ENCODE measurements at places on chromosomes 6 and 20.

DNA sequence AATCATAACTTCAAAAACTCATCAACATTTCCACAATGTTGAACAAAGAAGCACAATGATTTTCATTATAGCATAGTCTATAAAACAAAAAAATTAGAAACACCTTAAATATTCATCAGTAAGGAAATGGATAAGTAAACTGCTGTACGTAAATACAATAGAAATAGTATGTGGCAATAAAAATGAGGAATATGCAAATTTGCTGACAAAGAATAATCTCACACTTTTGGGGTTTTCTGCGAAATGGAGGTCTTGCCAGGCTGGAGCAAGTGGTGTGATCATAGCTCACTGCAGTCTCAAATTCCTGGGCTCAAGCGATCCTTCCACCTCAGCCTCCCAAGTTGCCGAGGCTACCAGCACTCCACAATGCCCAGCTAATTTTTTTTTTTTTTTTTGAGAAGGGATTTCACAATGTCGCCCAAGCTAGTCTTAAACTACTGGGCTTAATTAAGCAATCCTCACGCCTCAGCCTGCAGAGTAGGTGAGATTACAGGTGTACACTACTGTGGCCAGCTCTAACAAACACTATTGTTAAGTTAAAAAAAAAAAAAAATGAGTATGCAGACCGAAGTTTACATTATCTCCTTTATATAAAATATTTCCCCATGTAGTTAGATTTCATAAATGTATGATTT is 58.8 kb upstream of the SMIM28 start:
- DNase-seq = no peak

- no peak for DNase-seq
Observed at GRCh38 chr20:46798430-46798829, 89.0 kb downstream of the SLC2A10 start.

DNA sequence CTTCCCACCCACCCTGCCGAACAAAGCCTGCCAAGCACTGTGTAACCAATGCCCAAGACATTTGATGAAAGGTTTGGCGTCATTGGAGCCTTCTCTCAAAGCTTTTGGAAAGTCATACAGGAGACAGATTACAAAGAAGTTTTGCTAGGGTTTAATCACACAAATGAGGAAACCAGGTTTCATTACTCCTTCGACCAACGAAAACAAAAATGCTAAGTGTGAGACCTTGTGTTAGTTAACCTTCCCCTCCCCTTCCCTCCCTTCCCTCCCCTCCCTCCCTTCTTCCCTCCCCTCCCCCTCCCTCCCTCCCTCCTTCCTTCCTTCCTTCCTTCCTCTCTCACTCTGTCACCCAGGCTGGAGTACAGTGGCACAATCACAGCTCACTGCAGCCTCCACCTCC is 96.1 kb upstream of the CD83 start:
- no peak for DNase-seq

DNA sequence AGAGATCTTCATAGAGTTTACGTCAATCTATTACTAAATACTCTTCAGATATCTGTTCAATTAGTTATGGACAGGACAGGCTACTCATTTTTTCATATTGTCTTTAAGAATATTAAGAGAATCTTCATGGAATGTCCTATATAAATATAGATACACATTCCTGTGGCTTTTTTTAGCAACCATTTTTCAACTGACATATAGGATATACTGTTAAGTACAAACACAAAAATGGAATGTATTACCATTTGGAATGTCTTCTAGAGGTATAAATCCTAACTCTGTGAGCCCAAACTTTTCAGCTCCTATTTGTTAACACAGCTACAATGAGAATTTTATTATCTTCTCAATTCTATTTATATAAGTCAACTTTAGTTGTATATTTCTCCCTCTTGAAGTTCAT is 239.6 kb upstream of the DEFB112 start:
- no peak for DNase-seq

DNA sequence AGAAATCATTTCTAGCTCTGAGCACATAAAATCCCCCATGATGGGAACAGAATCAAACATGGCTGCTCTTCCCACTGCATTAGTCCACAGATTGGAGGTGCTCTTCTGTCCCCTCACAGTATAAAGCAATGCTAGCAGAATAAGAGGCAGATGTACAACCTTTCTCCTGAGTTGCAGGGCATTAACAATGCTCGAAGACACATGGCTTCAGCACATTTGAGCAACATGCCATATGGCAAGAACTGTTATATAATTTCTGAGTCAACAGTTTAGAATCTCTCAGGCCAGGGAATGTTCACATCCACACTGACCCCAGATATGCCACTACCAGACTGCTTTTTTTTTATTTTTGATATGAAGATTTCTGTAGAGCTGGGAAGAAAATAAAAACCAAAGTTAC is 119.6 kb downstream of the KIF13A start:
- no peak for DNase-seq

DNA sequence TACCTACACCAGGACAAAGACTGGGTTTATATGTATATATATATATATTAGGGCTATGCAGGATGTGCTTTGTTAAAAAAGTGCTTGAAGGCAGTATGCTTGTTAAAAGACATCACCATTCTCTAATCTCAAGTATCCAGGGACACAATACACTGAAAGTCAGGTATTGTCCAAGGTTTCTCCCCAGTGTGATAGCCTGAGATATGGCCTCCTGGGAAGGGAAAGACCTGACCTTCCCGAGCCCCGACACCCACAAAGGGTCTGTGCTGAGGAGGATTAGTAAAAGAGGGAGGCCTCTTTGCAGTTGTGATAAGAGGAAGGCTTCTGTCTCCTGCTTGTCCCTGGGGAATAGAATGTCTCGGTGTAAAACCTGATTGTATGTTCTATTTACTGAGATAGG is 156.9 kb downstream of the GPX5 start:
- no peak for DNase-seq

DNA sequence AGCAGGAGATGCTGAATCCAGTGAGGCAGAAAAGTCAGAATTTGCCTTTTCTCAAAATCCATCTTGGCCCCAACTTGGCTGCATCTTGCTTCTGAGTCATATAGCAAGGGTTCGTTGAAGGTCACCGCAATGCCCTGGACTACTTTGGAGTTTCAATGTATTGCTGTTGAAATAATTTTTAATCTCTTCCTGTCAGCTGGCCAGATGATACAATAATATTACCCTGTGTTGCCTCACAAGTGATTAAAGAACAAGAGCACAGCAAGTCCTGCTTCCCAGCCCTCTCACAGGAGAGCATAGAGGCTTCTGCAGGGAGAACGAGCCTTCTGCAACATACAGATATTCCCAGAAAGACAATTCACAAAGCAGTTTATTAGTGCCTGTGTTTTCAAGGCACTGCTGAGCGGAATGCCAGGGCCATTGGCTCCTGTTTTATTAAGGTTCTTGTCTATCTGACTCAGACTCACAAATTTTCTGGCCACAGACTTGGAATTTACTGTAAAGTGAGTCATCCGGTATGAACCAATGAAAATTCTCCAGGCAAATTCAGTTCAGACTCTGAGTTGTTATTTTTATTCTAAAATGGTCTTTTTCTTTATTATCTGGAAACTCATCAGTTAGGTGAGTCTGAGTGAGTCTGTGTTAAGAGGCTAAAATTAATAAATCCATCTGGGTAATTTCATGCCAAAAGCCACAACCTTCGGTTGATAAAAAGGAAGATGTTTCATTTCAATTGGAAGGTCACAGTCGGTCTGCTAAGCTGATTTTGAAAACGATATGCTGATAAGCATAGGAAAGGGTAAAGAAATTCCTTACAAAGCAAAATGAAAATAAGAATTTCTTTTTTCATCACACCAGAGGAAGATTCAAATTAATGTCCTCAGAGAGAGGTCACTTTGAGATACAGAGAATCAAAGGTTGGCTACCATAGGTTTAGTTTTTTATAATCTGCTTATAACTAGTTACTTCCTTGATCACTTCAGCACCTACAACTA is 289.4 kb upstream of the STXBP5 start:
- no peak for DNase-seq

GRCh38 chr6:132392792-132393191 is 8.5 kb downstream of the MOXD1 start:
- no peak for DNase-seq

GRCh38 chr6:46267515-46267914 is 96.7 kb upstream of the ENPP5 start:
- no peak for DNase-seq

GRCh38 chr6:32912951-32913350 is 27.9 kb downstream of the HLA-DMB start:
- DNase-seq = no peak

DNA sequence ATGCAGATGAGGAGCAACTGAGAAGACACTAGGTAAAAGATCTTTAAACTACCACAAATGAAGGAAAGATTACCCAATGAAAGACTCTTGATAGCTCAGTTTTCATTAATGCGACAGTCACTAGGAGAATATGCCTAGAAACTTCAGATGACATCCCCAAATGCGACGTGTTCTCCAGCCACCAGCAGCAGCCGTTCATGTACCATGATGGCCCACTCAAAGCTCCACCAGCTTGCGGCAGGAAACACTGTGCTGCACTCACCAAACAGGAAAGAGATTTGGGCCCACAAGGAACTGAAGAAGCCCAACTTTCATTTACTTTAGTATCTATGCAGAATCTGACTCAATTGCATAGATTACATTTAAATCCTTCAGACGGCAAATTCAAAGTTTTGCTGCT is 7.5 kb downstream of the DIDO1 start:
- DNase-seq = no peak

DNA sequence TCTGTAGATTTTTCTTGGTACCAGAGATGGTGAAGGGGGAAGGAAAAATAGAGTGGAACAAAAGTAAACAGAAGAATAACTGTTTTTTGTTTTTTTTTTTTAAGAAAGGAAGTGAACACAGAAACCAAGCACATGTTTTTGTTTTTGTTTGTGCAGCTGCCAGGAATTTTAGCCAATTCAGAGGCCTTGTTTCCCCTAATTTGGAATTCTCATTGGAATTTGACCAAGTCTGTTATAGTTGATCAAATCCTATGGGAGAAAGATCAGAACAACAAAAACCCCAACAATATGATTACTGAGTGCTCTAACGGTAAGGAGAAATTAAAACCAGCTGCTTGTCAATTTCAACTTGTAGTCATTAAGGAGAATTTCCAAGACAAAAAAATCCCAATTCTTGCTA is 18.2 kb upstream of the IL22RA2 start:
- DNase-seq = no peak

- no peak for DNase-seq
Observed at GRCh38 chr6:118313762-118314161, 234.3 kb upstream of the PLN start.

DNA sequence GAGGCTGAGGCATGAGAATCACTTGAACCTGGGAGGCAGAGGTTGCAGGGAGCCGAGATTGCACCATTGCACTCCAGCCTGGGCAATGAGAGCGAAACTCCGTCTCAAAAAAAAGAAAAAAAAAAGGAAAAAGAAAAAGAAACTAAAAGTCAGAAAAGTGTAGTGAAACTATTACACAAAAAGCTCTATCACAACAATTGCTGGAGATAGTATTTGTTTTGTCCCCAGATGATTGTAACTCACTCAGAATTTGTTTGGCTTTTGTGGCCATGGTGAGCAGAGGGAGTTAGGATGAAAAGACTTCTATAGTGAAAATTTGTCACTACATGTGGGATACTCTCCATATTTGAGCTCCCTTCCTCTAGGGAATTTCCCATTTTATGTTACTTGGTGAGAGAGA is 5.2 kb upstream of the GOPC start:
- DNase-seq = no peak

DNA sequence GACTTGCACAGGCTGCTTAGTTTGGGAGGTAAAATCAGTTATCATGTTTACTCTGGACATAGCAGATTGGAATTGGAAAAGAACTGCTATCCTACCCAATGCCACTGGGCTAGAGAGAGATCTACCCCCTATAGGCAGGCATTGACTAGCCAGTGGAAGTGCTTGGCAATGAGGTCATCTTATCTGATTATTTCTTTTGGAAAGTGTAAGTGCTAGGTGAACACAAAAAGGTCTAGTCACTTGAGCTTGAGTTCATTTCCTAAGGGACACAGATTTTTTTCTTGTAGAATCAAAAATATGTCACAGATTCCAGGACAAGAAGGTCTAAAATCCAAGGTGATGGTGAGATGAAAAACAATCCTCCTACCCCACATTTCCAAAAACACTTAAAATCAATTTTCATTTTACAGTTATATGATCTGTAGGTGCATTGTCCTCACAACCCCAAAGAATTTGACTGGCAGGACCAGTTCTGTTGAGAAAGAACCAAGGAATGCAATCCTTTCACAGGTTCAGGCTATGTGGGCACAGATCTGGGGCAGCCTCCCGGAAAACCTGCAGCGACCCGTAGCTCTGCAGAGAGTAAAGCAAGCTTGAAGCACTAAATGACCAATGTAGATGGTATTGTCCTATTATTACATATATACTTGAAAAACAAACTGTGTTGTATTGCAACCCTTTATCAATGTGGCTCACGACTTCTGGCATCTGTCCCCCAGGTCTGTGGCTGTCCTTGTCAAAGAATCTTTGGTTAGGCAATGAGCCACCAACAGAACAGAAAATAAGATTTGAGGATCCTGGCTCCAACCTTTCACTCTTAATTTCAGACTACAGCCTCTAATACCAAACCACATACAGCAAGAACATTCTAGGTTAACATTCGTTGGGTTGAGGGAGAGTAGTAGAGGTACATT is 67.3 kb upstream of the ADTRP start:
- no peak for DNase-seq

GRCh38 chr6:1770968-1771723 is 161.4 kb downstream of the FOXC1 start:
- DNase-seq = no peak

DNA sequence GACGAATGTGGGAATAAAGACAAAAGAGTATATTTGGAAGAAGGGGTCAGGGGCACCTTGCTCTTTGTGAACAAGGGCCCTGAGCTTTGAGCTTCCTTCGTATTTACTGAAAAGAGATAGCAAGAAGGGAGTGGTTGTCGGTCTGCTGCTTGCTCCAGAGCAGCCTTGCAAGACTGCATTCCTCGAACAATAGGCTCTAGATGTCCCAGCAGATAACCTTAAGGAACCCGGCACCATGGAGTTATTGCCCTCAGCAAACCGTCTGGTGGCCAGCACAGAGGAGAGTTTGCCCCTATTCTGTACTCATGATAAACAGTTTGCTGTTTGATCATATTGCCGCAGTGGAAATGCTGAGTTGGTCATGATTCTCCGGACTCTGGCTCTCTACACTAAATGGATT is 22.7 kb downstream of the HLA-DRB1 start:
- no peak for DNase-seq

DNA sequence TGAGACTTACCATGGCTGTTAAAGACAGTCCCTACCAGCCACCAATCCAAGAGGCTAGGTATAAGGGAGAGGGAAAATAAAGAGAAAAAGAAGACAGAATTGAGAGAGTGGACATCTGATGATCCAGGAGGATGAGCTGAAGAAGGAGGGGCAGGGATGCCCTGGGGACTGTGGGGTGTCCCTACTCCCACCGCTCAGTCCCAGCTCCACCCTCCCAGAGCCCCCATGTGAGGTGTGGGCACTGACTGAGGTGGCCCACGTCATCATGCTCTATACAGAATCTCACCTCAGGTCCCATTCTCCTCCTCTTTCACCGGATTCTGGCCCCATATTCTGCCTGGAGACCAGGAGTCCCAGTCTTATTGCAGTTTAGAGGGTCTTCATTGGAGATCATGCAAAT is 135.7 kb downstream of the KLHL32 start:
- no peak for DNase-seq

GRCh38 chr6:108071736-108072276 is 2.7 kb downstream of the OSTM1 start:
- DNase-seq = no peak

- DNase-seq = no peak
Observed at GRCh38 chr6:126199466-126199865, 140.4 kb upstream of the CENPW start.

Measured in activated T-helper 1 cell treated with anti-CD3 and anti-CD28 coated beads, Interleukin-2, amount 50 U/mL, for 16 hours (primary cell).